ENCODE measurements at places on chromosomes 1 and 21. TPM values are rescaled to one million over a fixed set of nuclear protein-coding genes. Genes with fewer than 3 reads are reported as not detected.

GRCh38 chr1:176479971-176480370, 17.0 kb downstream of the PAPPA2 start:
- DNase-seq = no peak
- peaks cover 1% of the 10 kb centered on the region for H3K27me3 ChIP-seq
- H3K36me3 ChIP-seq = no peaks in the 10 kb centered on the region
- H3K27ac ChIP-seq = no peak overlapping the region
- no peak overlapping the region for H3K4me3 ChIP-seq

DNA sequence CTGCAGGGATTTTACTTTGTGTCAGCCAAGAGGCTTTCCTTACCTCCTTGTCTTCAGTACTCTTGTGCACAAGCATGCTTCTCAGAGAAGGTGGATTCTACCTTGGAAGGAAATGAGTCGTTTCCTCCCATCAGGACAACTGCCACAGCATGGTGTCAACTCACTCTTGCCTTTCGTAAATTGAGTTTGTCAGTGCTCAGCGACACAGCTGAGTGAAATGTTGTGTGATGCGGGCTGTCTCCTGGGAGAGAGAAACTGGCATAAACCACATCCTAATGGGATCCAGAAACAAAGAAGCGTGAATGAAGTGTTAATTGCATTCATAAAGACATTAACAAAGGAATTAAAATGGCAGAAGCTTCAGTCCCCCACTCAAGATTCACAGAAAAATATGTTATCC, 51.5 kb upstream of the SLC22A15 start:
- no peak overlapping the region for H3K27ac ChIP-seq
- no peaks in the 10 kb centered on the region for H3K27me3 ChIP-seq
- no peaks in the 10 kb centered on the region for H3K4me1 ChIP-seq
- H3K36me3 ChIP-seq = no peaks in the 10 kb centered on the region

DNA sequence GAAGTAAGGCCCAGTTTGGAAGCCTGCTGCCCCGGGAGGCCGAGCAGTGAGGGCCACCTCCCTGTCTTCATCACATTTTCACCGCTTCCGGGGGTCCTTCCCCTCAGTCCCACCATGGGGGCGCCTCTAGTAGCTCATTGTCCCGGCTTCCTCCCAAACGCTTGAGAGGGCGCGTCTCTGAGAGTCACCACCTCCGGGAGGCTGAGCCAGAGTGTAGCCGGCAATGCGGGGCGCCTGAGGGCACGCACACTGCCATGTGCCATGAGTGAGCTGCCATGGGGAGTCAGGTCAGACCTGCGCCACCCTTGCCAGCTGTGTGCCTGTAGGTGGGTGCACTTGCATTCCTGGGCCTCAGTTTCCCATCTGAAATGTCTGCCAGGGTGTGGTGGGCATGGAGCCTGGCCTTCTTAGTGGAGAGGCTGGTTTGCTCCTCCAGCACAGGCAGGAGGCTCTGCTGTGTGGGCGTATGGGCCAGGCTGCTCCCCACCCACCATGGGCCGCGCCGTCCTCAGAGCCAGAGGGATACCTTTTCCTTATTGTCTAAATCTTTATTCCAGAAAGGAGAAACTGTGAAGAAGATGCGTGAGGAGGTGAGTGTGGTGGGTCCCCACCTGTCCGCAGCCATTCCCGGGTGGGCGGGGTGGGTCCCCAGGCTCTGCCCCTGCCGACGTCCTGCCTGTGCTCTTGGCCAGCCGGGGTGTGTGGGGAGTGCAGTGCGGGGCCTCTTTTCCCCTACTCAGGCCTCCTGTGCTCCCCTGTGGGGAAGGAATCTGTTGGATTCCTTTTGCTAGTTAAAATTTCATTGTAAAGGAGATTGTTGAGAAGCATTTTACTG, 81.3 kb upstream of the COL6A1 start:
- H3K4me1 ChIP-seq = no peaks in the 10 kb centered on the region
- no peaks in the 10 kb centered on the region for H3K27me3 ChIP-seq
- no peak overlapping the region for H3K27ac ChIP-seq
- no peak for DNase-seq
- H3K36me3 ChIP-seq = no peaks in the 10 kb centered on the region

GRCh38 chr1:173193639-173194038, 13.5 kb downstream of the TNFSF4 start:
- H3K4me1 ChIP-seq = no peaks in the 10 kb centered on the region
- no peak for DNase-seq
- no peaks in the 10 kb centered on the region for H3K36me3 ChIP-seq
- no peak overlapping the region for H3K4me3 ChIP-seq
- H3K27me3 ChIP-seq = no peaks in the 10 kb centered on the region
- H3K27ac ChIP-seq = no peak overlapping the region

DNA sequence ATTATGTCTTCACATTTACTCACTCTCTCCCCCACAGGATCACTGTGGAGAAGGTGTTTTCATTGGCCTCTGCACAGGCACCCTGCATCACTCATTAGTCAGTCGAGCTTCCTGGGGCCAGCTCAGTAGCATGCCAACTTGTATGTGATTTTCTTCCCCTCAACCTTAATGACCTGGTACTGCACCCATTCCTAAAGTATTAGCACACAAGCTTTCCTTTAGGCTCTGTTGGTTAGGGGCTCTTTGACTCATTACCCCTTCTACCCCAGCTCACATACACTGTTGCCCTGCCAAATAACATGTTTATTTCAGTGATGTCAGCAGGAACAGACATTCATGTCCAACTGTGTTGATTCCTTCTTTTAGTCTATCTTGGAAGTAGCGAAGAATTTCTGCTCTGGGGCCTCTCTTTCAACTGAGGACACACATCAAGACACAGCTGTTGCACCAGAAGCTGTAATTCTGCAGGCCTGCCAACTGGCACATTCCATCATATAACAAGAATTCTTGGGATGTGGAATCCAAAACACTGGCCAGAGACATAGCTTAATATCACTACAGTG, 603.5 kb upstream of the ADAMTS5 start:
- no peak overlapping the region for H3K4me3 ChIP-seq
- H3K4me1 ChIP-seq = no peaks in the 10 kb centered on the region
- no peaks in the 10 kb centered on the region for H3K27me3 ChIP-seq
- no peaks in the 10 kb centered on the region for H3K36me3 ChIP-seq

DNA sequence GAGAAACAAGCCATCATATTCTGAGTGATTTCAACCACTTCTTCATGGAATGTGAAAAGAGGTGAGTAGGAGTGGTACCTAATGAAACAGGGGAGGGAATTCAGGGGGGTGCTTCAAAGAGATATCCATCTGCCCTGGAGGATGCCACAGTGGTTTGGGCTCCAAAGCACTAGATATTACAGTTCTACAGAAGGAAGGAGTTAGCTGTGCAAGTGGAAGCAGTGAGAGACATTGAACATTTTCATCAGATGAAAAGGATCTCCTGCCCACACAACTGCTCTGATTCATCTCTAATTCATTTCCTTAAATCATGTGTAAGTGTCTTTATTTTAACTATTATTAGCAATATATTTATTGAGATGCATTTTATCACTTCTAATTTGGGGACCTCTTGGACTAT, 2.8 kb upstream of the RGS5 start:
- H3K27me3 ChIP-seq = no peaks in the 10 kb centered on the region
- no peak overlapping the region for H3K27ac ChIP-seq
- H3K36me3 ChIP-seq = no peaks in the 10 kb centered on the region
- peaks cover 34% of the 10 kb centered on the region for H3K4me1 ChIP-seq

DNA sequence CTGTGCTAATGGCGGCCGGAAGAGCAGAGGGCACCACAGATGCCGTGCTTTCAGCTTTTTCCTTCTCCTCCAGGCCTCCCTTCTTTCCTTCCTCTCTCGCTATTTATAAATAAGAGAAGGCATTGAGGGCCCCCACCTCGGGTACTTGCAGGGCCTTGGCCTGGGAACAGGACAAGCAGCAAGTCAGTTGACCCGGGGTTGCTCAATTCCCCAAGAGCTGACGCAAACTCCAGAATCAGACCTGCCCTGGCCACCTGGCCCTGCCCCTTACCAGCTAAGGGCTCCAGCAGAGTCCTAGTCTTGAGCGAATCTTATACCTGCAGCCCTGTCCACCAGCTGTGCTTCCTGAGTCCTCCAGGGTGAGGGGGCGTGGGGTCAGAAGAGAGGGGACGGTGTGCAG, 13.5 kb downstream of the TNFRSF1B start:
- no peak overlapping the region for H3K4me3 ChIP-seq
- no peaks in the 10 kb centered on the region for H3K27me3 ChIP-seq
- H3K4me1 ChIP-seq = no peaks in the 10 kb centered on the region
- DNase-seq = peak; percentile 38
- no peak overlapping the region for H3K27ac ChIP-seq

GRCh38 chr1:4307911-4308545, 346.4 kb upstream of the AJAP1 start:
- no peaks in the 10 kb centered on the region for H3K27me3 ChIP-seq
- H3K36me3 ChIP-seq = no peaks in the 10 kb centered on the region
- H3K27ac ChIP-seq = no peak overlapping the region
- no peak for DNase-seq

GRCh38 chr21:32515874-32516273, 69.4 kb downstream of the TCP10L start:
- H3K27ac ChIP-seq = no peak overlapping the region
- H3K36me3 ChIP-seq = no peaks in the 10 kb centered on the region
- DNase-seq = no peak
- no peaks in the 10 kb centered on the region for H3K27me3 ChIP-seq

DNA sequence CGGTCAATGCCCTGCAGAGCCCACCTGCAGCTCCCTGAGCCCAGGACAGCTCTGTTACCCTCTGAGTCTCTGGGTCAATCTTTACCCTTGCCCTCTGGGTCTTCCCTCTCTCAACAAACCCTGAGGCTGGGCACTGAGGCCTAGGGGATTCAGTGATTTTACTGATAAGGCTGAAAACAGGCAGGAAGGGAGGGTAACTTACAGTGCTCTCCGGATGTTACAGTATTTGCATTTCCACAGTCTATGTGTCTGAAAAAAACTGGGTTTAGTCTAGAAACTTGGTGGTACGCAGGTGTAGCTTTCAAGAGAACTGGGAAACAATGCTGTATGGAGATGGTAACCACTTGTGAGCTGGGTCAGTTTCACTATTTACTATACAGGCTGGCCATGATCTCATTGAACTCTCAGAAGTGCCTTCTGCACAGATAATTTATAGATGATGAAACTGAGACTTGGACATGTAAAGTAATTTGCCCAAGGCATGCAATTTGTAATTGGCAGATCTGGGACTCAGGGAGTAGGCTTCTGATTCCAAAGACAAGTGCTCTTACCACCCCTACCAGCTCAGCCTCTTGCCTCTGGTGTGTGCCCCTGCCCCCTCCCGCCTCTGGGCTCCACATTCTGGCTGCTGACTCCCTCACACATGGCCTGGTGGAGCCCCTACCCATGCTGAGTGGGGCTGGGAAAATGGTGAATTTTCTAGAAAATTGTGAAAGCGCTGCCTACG, 48.8 kb downstream of the TENT5C start:
- no peak for DNase-seq
- H3K27ac ChIP-seq = peak overlapping the region; percentile 53
- no peak overlapping the region for H3K4me3 ChIP-seq
- H3K4me1 ChIP-seq = 0 out of 2 replicates have a peak, but pooled peaks cover 10% of the 10 kb centered on the region
- H3K27me3 ChIP-seq = no peaks in the 10 kb centered on the region

DNA sequence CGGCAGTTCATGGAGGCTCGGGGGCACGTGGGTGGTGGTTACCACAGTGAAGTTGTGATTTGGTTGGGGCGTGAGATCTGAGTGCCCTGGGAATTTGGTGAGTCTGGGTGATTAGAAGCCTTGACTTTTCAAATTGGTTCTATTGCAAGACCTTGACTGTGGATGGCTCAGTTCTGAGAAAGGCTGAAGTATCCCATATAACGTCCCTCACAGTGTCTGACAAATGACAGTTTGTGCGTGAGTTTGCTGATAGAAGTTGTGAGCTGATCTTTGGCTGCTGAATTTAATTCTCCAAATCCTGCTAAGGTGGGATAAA, 549 bp downstream of the MSH4 start:
- DNase-seq = no peak
- H3K27ac ChIP-seq = peak overlapping the region; percentile 80
- H3K4me1 ChIP-seq = no peaks in the 10 kb centered on the region

- no peak for DNase-seq
- no peaks in the 10 kb centered on the region for H3K36me3 ChIP-seq
- no peaks in the 10 kb centered on the region for H3K27me3 ChIP-seq
- H3K4me3 ChIP-seq = no peak overlapping the region
- H3K27ac ChIP-seq = no peak overlapping the region
- H3K4me1 ChIP-seq = no peaks in the 10 kb centered on the region
These were observed 31.9 kb downstream of the MROH9 start for GRCh38 chr1:170967042-170967910.

DNA sequence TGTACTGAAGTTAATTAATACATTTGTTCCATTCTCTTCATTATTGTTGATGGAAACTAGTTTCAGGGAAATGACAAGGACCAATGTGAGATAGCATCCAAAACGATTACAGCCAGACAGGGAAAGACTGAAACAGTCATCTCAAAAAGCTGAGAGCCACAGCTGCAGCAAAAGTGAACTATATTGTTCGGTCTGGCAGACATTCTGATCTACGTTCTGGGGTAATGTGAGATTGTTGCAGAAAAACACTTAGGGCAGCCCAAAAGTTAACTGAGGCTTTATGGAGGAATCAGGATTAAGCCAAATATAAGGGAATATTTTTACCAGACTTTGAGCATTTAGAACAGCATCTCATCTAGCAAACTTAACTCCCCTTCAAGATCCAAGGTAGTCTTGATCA, 112.9 kb downstream of the LRRC40 start:
- H3K36me3 ChIP-seq = no peaks in the 10 kb centered on the region
- no peak overlapping the region for H3K4me3 ChIP-seq
- H3K27ac ChIP-seq = no peak overlapping the region
- H3K4me1 ChIP-seq = no peaks in the 10 kb centered on the region
- no peak for DNase-seq

DNA sequence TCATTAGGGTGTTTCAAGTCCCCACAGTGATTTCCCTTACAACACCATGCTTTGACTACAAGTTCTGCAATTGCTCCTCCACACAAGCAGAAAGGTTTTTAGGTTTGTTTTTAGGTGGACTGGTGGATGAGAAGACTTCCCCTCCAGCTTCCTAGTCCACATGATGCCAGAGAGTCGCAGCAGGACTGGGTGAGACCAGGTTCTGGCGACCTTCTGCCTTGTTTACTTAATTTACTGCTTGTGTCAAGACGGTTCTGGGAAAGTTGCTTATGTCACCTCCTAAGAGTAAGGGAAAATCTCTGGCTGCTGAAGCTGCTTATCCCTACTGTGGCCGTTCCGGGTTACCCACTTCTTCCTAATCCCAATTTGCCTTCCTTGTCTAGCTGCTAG, 76.4 kb downstream of the GLUL start:
- no peak overlapping the region for H3K4me3 ChIP-seq
- H3K36me3 ChIP-seq = no peaks in the 10 kb centered on the region

GRCh38 chr1:71295350-71295749, 214.5 kb upstream of the ZRANB2 start:
- no peaks in the 10 kb centered on the region for H3K4me1 ChIP-seq
- DNase-seq = no peak
- no peaks in the 10 kb centered on the region for H3K27me3 ChIP-seq
- no peak overlapping the region for H3K4me3 ChIP-seq
- H3K27ac ChIP-seq = no peak overlapping the region
- no peaks in the 10 kb centered on the region for H3K36me3 ChIP-seq

The TENT5C gene
- total RNA-seq = 19.8 TPM

The RGS4 gene
- total RNA-seq = 0.23 TPM

The SIK1 gene
- total RNA-seq = 69.4 TPM

The FLG2 gene
- total RNA-seq = not detected

The SASS6 gene
- 10.1 TPM for total RNA-seq

The TRIM58 gene
- total RNA-seq = not detected

The C1orf141 gene
- not detected for total RNA-seq

The MTF1 gene
- total RNA-seq = 6.4 TPM

Measured in Caco-2 (cell line).